T-helper 22 cell (primary cell): ENCODE measurements at places on chromosomes 13 and 19.

- peak; percentile 41 for DNase-seq
Observed at GRCh38 chr19:49097453-49098288, 12.4 kb downstream of the SNRNP70 start.

DNA sequence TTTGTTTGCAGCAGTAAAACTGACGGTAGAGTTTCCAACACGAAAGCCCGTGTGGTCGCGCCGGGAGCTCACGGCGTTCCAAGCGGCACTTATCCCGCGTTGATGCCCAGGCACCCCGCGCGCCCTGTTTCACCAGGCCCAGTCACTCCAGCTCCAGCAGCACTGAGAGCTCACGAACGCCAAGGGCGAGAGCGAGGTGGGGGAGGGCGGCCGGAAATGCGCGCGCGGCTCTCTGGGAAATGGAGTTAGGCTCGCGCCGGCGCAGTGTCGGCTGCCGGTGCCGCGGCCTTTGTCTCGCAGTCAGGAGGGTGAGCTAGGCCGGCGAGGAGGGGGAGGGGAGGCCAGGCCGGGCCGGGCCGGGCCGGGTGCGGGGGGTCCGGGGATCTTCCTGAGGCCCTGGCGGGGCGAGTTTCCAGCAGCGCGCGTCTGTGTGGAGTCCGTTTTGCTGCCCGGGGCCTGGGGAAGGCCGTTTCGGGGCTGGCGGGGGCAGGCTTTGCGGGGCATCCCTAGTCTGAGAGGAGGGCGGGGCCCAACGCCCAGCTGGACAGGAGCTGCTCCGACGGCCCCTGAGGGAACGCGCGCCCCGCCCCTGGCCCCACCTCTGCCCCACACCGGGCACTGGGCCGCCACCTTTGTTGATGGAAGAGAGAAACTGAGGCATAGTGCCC is at the start of gene ZNF135:
ZNF135 (plus strand) TSS at position 280 of the 668 bp plus-strand sequence. CDS start 721 bp downstream, outside the sequence.
- no peak for DNase-seq

- no peak for DNase-seq
Observed at GRCh38 chr13:113095146-113096051, 10.2 kb upstream of the F7 start.

GRCh38 chr19:53977991-53978731 is 13.3 kb upstream of the CACNG6 start:
- no peak for DNase-seq

GRCh38 chr19:57813919-57814504 is 701 bp downstream of the ZNF552 start:
- no peak for DNase-seq

- no peak for DNase-seq
Observed at GRCh38 chr19:41699968-41700323, 8.5 kb upstream of the CEACAM5 start.

GRCh38 chr19:34308381-34309367 is 54.3 kb downstream of the GARRE1 start:
- DNase-seq, result peak; percentile 62

DNA sequence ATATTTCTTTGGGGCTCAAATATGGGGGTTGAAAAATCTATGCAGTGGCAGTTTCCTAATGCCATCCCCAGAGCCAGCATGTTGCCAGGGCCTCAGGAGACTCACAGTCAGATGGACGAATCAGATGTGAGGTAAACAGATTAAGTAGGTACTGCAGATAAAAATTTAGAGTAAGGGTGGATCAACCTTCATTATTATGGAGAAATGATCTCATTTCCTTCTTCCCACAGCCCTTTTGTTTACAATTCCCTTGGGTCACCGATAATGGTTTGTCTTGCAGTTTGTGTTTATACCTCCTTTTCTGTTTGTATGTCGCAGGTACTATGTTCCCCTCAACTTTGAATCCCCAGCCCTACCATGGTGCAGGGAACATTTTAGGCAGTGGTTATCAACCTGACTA is 20.0 kb downstream of the DIAPH3 start:
- DNase-seq, result no peak

DNA sequence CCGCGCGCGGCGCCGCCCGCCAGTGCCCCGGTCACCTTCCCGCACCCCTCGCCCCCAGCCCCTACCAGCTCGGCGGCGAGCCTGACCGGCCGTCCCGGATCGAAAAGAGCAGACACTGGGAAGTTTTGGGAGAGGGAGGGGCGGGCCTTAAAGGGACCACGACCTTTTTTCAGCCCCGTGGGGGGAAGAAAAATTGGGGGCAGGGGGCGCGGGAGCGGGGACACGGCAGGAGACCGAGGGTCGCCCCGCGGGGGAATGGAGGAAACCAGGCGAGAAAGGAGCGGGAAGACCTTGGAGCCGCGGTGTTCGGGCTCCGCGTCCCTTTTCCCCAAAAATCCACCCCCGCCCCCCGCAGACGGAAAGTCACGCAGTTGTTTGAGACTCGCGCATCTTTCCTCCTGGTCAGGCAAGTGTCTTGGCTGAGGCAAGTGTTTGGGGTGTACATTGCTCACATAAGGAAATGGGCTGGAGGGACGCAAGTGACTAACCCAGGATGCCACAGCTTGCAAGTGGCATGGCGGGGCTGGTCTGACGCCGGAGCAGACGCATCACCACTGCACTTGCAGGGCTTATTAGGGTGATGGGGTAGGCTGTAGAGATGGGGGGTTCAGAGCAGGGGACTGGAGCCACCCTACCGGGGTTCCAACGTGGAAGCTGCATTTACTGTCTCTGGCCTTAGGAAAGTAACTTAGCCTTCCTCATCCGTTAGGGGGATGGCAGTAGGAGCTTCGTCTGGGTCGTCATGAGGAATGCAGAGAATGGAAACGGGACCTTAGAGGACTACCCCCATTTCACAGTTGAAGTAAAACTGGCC is 2.7 kb upstream of the HNRNPL start:
- DNase-seq, result peak; percentile 59

DNA sequence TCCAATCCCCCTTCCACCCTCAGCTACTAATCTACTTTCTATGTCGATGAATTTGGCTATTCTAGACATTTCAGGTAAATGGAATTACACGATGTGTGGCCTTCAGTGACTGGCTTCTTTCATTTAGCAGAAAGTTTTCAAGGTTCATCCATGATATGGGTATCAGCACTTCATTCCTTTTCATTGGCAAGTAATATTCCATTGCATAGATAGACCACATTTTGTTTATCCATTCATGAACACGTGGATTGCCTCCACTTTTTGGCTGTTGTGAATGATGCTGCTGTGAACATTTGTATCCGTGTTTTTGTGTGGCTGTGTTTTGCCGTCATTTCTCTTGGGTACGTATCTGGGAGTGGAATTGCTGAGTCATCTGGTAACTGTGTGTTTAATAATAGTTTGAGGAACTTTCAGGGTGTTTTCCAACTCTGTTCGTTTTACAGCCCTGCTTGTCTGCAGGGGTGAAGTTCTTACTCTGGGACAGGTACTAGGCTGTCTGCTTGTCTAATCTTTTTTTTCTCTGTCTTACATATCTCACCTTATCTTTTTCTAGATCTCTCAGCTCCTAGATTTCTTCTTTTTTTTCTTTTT is 32.5 kb downstream of the MARK4 start:
- no peak for DNase-seq

GRCh38 chr19:35657904-35658700 is 8.2 kb upstream of the UPK1A start:
- no peak for DNase-seq

- no peak for DNase-seq
Observed at GRCh38 chr13:47499358-47500150, 501.5 kb downstream of the SUCLA2 start.

GRCh38 chr19:32563761-32564160 is 17.2 kb upstream of the PDCD5 start:
- DNase-seq, result no peak

DNA sequence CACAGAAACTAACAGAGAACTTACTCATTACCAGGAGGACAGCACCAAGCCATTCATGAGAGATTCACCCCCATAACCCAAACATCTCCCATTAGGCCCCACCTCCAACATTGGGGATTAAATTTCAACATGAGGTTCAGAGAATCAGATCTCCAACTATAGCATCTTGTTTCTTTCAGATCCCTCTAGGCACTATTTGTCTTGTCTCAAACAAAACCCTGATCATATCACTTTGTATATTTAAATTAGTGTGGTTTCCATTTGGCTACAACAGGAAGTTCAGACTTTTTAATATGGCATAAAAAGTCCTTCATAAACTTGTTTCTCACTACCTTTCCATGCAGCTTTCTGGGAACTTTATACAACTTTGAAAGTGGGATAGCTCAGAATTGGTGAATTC is 699.0 kb upstream of the MIR17HG start:
- no peak for DNase-seq

DNA sequence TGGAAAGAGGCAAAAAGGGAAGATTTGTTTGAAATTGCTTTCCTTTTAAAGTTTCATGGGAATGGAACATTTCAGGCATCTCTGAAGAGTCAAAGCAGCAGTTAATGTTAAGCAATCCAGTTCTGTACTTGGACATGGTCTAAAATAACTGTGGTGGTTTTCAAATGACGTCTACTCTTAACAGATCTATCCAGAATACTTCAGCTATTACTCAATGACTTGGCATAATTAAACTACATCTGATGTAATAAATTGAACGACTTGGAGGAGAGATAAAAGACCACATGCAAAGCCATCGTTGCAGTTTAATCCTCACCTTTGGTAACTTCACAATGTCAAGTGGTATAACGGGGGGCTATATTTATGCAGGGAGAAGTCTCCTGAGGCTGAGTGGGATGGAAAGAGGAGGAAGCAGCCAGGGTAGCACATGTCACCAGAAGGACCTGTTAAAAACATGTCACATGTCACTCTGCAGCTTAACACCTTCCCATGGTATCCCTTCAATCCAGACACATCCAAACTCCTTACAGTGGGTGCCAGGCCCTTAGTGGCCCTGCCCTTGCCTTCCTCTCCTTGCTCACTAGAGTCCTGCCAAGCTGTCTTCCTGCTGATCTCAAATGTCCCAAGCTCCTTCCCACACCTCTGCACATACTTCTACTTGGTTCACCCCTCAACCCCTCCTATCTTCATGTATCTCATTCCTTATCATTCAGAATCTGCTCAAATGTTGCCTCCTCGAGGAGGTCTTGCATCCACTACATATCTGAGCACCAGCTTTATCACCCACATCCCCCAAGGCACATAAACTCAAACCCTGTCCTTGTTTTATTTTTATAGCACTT is 327.8 kb downstream of the SUCLA2 start:
- no peak for DNase-seq

DNA sequence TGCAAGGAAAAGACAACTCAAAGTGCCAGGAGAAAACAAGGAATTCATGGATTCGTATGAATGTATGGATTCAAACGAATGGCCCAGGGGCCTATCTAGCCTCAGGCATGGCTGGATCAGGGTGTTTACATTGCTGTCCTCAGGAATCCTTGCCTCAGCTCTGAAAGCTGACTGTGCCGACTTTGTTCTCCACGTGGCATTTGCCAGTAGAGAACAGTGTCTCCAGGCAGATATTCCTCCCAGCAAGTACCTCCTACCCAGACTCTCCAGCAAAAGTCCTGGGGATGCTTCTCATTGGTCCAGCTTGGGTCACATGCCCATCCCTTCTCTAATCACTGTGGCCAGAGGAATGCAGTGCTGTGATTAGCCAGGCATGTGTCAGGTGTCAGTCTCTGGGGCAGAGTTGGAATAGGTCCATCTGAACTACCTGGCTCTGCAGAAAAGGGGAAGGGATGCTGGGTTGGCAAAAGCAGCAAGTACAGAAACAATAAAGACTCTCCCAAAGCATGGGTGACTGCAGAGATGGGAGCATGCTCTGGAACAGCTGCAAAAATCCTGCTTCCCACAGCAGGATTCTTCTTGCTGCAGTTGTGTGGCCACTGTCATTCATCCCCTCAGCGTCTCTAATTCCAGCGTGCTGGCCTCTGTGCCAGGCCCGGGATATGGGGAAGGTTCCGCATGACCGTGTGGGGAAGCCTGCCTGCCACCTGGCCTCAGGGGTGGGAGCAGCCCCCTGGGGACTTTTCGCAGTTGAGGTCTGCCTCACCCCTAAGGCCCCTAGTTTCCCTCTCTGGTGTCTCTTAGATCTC is 30.0 kb downstream of the CCNE1 start:
- no peak for DNase-seq

GRCh38 chr19:52444506-52444905 is 8.8 kb upstream of the ZNF578 start:
- no peak for DNase-seq

GRCh38 chr19:43532571-43532961 is 422 bp upstream of the ZNF575 start:
- DNase-seq, result no peak

DNA sequence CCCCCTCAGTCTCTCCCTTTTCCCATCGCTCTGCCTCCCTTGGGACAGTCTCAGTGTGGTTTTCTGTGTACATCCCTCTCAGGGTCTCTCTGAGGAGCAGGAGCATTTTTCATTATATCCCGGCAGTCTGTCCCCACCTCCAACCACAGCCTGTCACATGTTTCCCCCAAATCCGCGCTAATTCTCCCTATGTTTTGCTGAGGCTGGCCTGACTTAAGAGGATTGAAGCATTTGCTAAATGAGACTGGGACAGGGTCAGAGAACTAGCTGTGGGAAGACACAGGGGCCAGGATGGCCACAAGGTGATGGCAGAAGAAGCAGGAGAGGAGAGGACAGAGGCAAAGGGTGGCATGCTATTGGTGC is 5.5 kb downstream of the TPRX1 start:
- no peak for DNase-seq

- no peak for DNase-seq
Observed at GRCh38 chr13:113547238-113547971, 37.1 kb upstream of the TFDP1 start.

DNA sequence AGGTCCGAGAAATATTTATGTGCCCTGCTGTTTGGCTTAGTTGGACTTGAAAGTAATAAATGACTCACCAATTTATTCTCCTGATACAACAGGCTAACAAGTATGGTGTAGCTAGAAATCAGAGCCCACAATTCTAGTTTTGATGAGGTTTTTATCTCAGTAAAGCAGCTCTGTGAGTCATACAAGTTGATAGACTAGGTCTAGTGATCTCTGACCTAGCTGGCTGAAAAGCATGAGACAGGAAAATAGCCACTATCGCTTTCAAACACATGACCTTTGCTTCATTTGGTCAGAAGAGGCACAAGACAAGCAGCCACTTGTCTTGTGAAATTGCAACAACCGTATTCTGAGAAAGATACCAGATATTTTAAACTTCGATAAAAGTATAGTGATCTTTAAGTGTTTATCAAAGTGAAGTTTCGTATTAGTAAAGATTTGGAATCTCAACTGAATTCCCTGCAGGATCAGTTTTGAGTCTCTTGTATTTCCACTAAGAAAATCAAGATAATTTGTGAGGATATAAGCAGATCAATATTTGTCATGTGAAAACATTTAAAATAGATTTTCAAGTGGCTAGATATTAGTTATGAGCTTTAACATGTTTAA is 126.7 kb downstream of the MAB21L1 start:
- DNase-seq, result no peak
